ENCODE measurements at places on chromosomes 16 and 17.

DNA sequence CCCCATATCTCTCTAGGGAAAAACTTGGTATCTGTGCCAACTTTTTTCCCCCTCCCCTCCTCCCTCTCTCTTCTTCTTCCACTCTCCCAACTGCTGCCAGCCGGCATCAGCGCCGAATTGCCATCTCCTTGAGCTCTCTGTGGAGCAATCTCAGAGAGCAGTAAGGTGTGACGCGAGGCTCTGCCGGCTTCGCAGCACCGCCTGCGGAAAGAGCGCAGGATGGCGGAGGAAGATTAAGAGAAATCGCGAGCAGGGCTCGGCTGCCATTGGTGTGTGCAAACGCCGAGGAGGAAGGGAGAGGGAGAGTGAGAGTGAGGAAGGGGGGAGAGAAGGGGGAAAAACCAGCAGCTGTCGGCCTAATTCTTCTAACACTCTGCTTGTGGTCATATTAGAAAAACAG, 44.2 kb downstream of the NEUROD2 start:
- DNase-seq = no peak
- peak overlapping the region; percentile 24 for H3K4me3 ChIP-seq
- H3K27me3 ChIP-seq = no peaks in the 10 kb centered on the region
- H3K36me3 ChIP-seq = peaks cover 27% of the 10 kb centered on the region
- no peak overlapping the region for H3K27ac ChIP-seq
- peaks cover 10% of the 10 kb centered on the region for H3K4me1 ChIP-seq

- no peak for DNase-seq
- H3K27me3 ChIP-seq = no peaks in the 10 kb centered on the region
- H3K27ac ChIP-seq = no peak overlapping the region
- no peak overlapping the region for H3K4me3 ChIP-seq
- no peaks in the 10 kb centered on the region for H3K4me1 ChIP-seq
Observed at GRCh38 chr16:47925811-47926460, 229.9 kb downstream of the ABCC12 start.

GRCh38 chr16:84295203-84295860, 654 bp downstream of the WFDC1 start:
- peaks cover 19% of the 10 kb centered on the region for H3K27me3 ChIP-seq
- H3K36me3 ChIP-seq = no peaks in the 10 kb centered on the region
- peaks cover 39% of the 10 kb centered on the region for H3K4me1 ChIP-seq
- DNase-seq = no peak
- no peak overlapping the region for H3K27ac ChIP-seq
- H3K4me3 ChIP-seq = peak overlapping the region; percentile 1

GRCh38 chr16:14531613-14532012, 98.4 kb downstream of the PARN start:
- peaks cover 22% of the 10 kb centered on the region for H3K4me1 ChIP-seq
- no peaks in the 10 kb centered on the region for H3K27me3 ChIP-seq
- no peak for DNase-seq

DNA sequence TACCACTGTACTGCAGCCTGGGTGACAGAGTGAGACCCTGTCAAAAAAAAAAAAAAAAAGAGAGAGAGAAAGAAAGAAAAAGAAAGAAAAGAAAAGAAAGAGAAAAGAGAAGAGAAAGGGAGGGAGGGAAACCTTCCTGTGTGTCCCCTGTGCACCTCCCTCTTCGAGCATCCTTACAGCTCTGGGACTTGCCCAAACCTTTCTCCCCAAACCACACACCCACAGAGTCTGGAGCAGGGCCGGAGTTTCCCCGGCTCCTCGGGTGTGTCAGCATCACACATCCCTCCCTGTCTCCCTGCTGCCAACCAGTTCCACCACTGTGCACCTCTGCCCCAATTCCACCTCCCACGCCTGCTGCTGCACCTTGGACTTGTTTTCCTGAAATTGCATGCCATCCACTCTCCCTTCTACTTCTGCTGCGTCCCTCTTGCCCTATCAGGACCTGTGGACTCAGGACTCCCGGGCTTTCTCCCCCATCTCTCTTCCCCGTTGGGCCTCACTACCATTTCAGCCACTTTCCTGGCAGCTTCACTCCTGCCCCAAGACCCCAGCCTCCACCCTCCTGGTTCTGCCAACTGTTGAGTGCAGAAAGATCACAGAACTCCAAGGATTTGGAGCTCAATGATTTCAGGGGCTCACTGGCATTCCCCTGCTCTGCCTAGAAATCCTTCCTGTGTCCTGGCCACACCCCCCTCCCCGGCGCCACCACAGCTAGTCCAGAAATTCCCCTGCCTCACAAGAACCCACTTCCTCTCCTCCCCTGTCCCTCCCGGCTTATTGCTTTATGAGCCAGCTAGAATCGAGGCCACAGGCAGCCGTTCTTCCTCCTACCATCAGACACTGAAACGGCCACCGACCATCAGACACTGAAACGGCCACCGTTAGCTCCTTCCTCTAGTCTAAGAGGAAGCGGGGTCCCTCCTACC, 3.7 kb upstream of the CDK3 start:
- peak overlapping the region; percentile 94 for H3K27ac ChIP-seq
- H3K4me1 ChIP-seq = peaks cover 11% of the 10 kb centered on the region
- no peak for DNase-seq
- H3K27me3 ChIP-seq = no peaks in the 10 kb centered on the region

DNA sequence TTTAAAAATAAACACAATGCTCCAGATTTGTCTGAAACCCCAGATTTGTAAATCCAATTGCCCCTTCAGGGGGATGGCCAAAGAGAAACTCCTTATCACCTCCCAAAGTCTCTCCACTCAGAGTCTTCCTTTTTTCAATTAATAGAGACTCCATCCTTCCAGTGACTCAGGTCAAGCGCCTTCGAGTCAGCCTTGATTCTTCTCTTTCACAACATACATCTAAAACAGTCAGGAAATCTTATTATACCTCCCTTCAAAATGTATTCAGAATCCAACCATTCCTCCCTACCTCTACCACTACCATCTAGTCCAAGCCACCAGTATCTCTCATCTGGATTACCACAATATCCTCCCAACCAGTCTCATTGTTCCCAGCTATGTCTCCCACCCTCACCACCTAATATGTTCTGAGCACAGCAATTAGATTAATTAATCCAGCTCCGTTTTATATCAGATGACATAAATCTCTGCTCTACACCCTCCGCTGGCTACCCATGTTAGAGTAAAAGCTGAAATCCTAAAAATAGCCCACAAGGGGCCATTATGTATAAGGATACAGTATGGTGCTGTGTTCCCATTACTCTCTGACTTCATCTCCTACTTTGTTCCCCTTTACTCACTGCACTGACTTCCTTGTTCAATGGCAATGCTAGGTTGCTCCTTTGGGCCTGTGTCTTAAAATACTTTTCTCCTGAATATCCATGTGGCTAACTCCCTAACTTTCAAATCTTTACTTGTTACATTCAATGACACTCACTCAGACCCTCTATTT, 11.8 kb downstream of the SIAH1 start:
- H3K36me3 ChIP-seq = no peaks in the 10 kb centered on the region
- no peaks in the 10 kb centered on the region for H3K27me3 ChIP-seq
- no peak for DNase-seq
- peaks cover 31% of the 10 kb centered on the region for H3K4me1 ChIP-seq
- no peak overlapping the region for H3K4me3 ChIP-seq
- H3K27ac ChIP-seq = no peak overlapping the region

DNA sequence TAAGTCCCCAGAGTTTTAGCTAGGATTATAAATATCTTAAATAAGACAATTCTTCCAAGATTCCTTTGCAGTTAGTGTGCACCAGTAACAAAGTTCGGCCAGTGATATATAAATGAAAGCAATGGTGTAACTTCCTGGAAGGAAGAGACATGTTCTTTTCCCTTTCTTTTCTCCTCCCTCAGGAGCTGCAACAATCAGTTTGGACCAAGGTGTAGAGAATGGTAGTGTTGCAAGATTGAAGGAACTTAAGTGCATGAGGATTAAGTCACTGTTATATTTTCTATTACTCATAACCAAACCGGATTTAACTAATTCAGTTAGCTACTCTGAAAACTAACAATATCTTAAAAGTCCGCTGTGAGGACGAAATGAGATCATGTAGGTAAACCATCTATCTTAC, 68.9 kb upstream of the KCNJ16 start:
- DNase-seq = no peak
- H3K27ac ChIP-seq = peak overlapping the region; percentile 36
- H3K4me3 ChIP-seq = no peak overlapping the region
- H3K4me1 ChIP-seq = peaks cover 16% of the 10 kb centered on the region
- no peaks in the 10 kb centered on the region for H3K36me3 ChIP-seq

GRCh38 chr16:893360-893759, 77.4 kb downstream of the LMF1 start:
- peaks cover 3% of the 10 kb centered on the region for H3K36me3 ChIP-seq
- H3K4me3 ChIP-seq = no peak overlapping the region
- H3K4me1 ChIP-seq = peaks cover 2% of the 10 kb centered on the region
- DNase-seq = no peak
- H3K27me3 ChIP-seq = no peaks in the 10 kb centered on the region

DNA sequence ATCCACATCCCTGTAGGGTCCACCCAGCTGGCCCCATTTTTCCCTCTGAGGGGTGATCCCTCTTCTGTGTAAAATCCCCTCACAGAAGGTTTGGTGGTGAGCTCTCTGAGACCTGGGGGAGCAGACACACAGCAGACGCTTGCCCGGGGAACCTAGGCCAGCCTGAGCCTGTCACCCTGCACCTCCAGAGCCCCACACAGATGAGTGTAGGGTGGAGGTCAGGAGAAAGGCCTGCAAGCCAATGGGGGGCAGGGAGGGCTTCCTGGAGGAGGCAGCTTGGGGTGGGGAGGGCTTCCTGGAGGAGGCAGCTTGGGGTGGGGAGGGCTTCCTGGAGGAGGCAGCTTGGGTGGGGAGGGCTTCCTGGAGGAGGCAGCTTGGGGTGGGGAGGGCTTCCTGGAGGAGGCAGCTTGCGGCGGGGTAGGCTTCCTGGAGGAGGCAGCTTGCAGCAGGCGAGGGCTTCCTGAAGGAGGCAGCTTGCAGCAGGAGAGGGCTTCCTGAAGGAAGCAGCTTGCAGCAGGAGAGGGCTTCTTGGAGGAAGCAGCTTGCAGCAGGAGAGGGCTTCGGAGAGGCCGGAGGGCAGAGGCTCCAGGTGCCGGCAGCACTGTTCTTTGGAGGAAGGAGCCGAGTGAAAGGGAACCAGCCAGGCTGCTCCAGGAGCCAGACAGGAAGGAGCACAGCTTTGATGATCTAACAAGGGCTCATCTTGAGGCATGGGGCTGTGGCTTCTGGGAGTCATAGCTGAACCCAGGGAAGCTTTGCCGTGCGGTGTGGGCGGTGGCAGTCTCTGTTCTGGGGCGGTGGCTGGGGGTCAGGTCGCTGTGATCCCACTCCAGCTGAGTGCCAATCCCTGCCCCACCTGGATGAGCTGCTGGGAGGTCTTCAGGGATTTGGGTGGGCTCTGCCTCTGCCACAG, 83.7 kb upstream of the ZNF469 start:
- no peak overlapping the region for H3K4me3 ChIP-seq
- H3K4me1 ChIP-seq = peaks cover 47% of the 10 kb centered on the region
- H3K27ac ChIP-seq = peak overlapping the region; percentile 91
- no peak for DNase-seq
- H3K27me3 ChIP-seq = no peaks in the 10 kb centered on the region

DNA sequence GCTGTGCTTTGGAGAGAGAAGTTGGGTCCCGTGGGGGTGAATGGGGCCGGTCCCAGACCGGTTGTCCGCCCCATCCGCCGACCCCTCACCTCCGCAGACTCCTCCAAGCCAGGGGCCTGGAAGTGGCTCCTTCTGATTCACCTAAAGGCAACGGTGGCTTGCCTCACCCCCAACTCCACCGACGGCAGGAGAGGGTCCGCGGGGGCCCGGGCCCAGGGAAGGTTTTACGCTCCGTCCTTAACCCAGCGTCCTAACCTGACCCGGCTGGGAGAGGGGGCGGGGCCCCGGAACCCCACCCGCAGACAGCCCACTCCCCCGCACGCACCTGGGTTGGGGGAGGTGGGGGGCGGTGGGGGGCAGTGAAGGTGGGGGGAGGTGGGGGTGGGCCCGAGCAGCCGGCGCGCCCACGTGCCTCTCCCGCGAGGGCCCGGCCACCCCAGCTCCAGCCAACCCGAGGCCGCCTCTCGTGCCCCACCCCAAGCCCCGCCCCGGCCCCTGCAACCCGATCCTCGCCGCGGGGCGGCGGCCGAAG, 12.7 kb upstream of the CD300A start:
- H3K36me3 ChIP-seq = peaks cover 4% of the 10 kb centered on the region
- H3K4me1 ChIP-seq = peaks cover 23% of the 10 kb centered on the region
- no peak overlapping the region for H3K27ac ChIP-seq
- peaks cover 27% of the 10 kb centered on the region for H3K27me3 ChIP-seq
- H3K4me3 ChIP-seq = peak overlapping the region; percentile 38
- no peak for DNase-seq

DNA sequence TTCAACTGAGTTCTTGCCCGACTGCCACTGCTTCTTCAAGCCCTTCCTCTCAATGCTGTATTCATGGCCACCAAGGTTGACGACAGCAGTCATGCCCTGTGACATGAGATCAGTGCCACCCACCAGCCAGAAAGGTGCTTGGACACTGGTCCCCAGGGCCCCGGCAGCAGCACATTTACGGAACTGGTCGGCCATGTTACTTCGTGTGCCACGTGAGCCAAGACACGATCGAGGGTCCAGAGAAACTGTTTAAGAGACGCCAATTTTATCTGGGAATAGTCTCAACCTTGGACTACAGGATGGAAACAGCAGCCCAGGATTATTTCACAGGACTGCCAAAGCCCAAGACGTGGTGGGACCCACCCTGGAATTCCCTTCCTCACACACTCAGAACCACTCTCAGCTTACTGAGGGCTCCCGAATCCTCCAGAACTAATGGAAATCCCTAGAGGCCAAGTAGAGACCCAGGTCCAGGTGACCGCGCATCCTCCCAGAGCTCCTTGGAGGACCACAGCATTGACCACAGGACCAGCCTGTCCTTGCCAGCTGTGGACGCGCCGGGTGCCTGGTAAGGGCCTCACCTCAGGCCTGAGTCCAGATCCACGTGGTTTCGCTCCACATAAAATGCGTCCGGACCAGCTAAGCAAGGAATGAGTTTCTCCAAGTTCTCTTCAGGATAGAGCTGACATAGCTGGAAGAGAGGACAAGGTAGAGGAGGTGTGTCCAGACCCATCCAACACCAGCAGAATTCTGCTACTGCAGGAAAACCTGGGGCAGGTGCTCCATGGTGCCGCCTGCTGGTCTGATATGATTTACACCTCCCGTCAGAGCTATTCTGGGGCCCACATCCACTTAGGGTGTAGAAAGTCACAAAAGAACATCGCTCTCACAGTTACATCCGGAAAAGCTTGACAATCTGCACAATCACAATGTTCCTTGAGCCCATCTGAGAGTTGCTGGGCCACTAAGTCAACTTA, 28.2 kb downstream of the MAP1LC3B start:
- H3K36me3 ChIP-seq = peaks cover 35% of the 10 kb centered on the region
- H3K4me3 ChIP-seq = no peak overlapping the region
- no peaks in the 10 kb centered on the region for H3K4me1 ChIP-seq
- DNase-seq = no peak

- no peak overlapping the region for H3K4me3 ChIP-seq
- H3K4me1 ChIP-seq = peaks cover 48% of the 10 kb centered on the region
- no peaks in the 10 kb centered on the region for H3K36me3 ChIP-seq
- peaks cover 3% of the 10 kb centered on the region for H3K27me3 ChIP-seq
- peak overlapping the region; percentile 82 for H3K27ac ChIP-seq
Observed at GRCh38 chr17:40554646-40555295, 10.5 kb downstream of the CCR7 start.

- peaks cover 11% of the 10 kb centered on the region for H3K4me1 ChIP-seq
- DNase-seq = no peak
- H3K4me3 ChIP-seq = no peak overlapping the region
- H3K27me3 ChIP-seq = peaks cover 3% of the 10 kb centered on the region
- no peak overlapping the region for H3K27ac ChIP-seq
Observed at GRCh38 chr17:64273006-64273405, 9.9 kb upstream of the TEX2 start.

Measured in mesothelial cell of epicardium (in vitro differentiated cells).